ENCODE measurements at places on chromosomes 7 and 10. TPM values are rescaled to one million over a fixed set of nuclear protein-coding genes. Genes with fewer than 3 reads are reported as not detected.

LMTK2 gene
- total RNA-seq: 14.5 TPM

MAD1L1 gene
- 32.3 TPM for total RNA-seq

GRID1 gene
- 0.48 TPM for total RNA-seq

AKR1D1 gene
- not detected for total RNA-seq

DNA sequence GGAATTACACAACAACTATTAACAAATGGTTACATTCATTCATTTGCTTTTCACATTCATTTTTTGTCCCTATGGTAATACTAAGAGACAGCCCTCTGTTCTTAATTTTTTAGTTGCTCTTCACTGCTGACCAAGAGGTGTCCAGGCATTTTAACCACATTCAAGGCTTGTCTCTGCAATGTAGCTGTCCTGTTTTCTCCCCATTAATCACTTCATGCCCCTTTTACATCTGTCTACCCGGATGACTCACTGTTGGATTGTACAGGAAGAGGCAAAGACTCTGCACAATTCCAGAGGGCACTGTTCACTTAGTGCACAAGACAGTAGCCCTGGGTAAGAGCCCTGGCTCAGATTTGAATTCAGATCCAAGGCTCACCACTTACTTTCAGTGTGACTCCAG lies 168.5 kb downstream of the NOC3L start:
- no peaks in the 10 kb centered on the region for H3K36me3 ChIP-seq
- H3K27me3 ChIP-seq: no peaks in the 10 kb centered on the region
- peak overlapping the region; percentile 12 for H3K4me3 ChIP-seq
- DNase-seq: peak; percentile 76
- peak overlapping the region; percentile 33 for H3K27ac ChIP-seq
- peaks cover 21% of the 10 kb centered on the region for H3K4me1 ChIP-seq

DNA sequence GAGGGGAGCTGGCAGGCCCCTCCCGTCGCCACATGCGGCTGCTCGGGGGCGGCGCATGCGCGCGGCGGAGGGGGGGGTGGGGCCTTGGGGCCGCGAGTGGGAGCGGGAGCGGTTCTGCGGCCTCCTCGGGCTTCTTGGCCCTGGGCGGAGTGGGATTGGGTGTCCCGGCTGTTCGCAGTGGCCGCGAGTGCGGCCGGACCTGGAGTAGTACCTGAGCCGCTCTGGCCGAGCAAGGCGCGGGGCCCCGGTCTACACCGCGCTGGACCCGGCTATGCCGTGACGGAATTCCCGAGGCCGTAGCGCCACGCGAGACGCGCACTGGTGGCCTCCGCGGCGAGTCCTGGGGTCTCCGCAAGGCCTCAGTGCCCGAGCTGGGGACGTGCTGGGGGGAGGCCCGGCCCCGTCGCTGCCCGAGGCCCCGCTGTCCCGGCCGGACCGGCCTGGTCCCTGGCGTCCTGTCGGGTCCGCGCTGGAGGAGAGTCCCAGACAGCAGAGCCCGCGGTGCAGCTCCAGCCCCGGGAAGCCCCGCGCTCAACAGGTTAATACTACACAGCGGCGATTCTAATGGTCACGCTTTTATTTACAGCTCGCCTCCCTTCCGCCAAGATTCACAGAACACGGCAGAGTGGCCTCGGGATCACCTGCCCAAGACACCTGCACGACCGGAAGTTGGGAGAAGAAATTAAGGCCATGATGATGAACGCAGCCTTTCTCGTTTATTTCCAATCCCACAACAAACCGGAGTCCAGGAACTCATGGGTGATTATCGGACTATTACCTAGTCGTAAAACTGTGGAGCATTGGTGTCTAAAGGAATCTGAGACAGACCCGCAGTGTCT lies 671 bp upstream of the PAXIP1 start:
- H3K27ac ChIP-seq: peak overlapping the region; percentile 94
- no peaks in the 10 kb centered on the region for H3K27me3 ChIP-seq
- DNase-seq: peak; percentile 46
- peak overlapping the region; percentile 72 for H3K4me3 ChIP-seq
- peaks cover 3% of the 10 kb centered on the region for H3K4me1 ChIP-seq

- no peaks in the 10 kb centered on the region for H3K4me1 ChIP-seq
- H3K27me3 ChIP-seq: no peaks in the 10 kb centered on the region
- no peak for DNase-seq
- no peak overlapping the region for H3K4me3 ChIP-seq
- H3K27ac ChIP-seq: no peak overlapping the region
- H3K36me3 ChIP-seq: no peaks in the 10 kb centered on the region
Measured at GRCh38 chr7:123836656-123837055, 8.3 kb upstream of the HYAL4 start.

GRCh38 chr7:20220293-20220761 lies 3.1 kb upstream of the MACC1 start:
- DNase-seq: no peak
- peak overlapping the region; percentile 87 for H3K27ac ChIP-seq
- peaks cover 37% of the 10 kb centered on the region for H3K4me1 ChIP-seq
- no peaks in the 10 kb centered on the region for H3K27me3 ChIP-seq

DNA sequence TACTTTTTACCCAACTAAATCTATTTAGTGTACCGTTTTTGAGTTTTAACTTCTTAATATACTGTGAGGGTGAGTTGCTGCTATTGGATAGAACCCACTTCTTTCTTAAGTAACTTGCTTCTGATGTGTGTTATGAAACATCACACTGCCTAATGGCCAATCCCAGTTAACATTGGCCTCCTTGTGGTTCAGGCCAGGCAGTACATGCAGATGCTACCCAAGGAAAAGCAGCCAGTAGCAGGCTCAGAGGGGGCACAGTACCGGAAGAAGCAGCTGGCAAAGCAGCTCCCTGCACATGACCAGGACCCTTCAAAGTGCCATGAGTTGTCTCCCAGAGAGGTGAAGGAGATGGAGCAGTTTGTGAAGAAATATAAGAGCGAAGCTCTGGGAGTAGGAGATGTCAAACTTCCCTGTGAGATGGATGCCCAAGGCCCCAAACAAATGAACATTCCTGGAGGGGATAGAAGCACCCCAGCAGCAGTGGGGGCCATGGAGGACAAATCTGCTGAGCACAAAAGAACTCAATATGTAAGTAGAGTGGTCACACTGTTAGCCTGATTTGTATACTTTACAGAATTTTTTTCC lies 39.7 kb downstream of the TES start:
- H3K36me3 ChIP-seq: peaks cover 53% of the 10 kb centered on the region
- H3K4me3 ChIP-seq: no peak overlapping the region
- H3K27ac ChIP-seq: no peak overlapping the region
- no peaks in the 10 kb centered on the region for H3K4me1 ChIP-seq
- no peaks in the 10 kb centered on the region for H3K27me3 ChIP-seq
- peak; percentile 42 for DNase-seq

DNA sequence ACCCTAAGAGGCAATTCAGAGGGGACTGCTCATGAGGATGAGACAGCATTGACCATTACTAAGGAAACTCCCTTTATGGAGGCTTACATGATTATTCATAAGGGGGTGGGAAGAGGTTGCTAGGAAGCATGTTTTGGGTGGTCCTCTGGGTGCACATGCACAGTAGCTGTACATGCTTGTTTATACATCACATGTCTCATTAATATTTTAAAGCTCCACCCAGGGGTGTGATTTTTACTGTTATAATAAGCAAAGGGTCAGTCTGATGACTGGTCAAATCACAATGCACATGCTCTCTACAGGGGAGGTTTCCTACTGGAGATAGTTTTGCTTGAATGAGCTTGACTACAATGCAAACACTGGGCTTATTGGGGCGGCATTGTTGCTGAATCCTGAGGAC lies 23.8 kb upstream of the PPP1R9A start:
- H3K27ac ChIP-seq: no peak overlapping the region
- no peaks in the 10 kb centered on the region for H3K4me1 ChIP-seq
- no peaks in the 10 kb centered on the region for H3K27me3 ChIP-seq
- H3K36me3 ChIP-seq: no peaks in the 10 kb centered on the region
- no peak overlapping the region for H3K4me3 ChIP-seq

DNA sequence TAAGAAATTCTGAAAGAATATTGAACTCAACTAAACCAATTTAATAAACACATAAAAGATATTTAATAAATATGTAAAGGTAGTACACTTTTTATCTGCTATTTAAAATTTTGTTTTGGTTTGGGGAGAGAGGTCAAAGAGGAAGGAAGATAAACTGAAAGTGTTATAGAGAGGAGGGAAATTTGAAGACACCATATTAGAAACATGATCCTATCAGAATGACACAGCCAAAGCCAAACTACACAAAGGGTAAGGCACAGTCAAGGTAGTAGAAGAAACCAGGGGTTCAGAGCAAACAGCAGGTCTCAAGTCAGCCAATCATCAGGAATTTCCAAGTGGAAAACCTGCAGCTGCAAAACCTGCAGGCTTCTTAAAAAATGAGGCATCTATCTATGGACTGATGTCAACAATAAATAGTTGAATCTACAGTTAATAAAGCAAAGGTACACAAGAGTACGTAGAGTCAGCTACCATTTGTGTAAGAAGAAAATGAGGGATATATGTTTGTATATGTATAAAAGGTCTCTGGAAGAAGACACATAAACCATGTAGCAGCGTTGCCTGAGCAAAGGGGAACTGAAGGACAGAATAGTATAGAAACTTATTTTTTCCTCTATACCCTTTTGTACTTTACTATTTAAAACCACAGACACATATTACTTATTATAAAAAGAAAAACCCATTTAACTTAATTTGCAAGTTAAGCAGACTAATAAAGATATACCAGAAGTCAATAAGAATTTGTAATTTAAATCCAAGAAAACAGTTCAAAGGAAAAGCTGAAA lies 10.0 kb downstream of the ZNF800 start:
- H3K4me3 ChIP-seq: no peak overlapping the region
- H3K27me3 ChIP-seq: no peaks in the 10 kb centered on the region
- H3K36me3 ChIP-seq: peaks cover 8% of the 10 kb centered on the region
- H3K27ac ChIP-seq: no peak overlapping the region
- DNase-seq: no peak

DNA sequence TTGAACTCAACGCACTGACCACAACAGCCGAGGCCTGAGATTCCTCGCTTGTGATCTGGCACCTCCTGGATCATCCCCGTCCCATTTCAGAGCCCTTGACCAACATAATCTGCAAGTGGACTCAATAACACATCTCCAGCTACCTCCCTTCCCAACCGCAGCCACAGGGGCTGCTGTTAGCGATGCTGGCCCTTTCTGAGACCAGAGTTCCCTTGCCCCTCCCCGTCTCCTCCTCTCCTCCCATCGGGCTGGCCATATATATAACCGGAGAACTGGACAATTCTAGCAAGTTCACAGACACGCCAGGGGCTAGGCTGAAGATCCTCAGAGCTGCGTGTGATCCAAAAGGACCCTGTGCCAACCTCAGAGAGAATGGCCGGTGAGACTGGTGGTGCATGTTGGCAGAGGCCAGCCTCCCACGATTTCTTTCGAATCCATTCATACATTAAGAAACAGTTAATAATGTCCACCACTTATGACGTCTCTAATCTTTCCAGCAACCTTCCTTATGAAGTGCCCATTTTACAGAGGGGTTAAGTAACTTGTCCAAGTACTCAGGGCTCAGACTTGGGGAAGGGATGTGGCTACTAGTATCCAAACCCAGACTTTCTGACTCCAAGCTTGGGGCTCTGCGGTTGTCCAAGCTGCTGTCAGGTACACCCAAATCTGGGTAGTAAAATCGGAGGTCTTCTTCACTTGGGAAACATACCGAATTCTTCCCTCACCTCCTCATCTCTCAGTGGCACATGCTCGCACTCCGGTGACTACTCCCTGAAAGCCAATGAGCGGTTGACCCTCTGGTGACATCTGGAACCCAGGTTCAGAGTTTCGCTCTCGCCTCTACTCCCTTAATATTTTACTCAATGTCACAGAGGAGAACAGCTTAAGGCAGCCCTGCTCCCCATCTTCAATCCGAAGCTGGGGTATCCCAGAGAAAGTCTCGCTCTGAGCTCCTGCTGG lies 11.2 kb upstream of the FEZF1 start:
- H3K27ac ChIP-seq: no peak overlapping the region
- no peaks in the 10 kb centered on the region for H3K36me3 ChIP-seq
- no peaks in the 10 kb centered on the region for H3K4me1 ChIP-seq

GRCh38 chr7:128202287-128202957 lies 38.7 kb upstream of the LEP start:
- no peaks in the 10 kb centered on the region for H3K36me3 ChIP-seq
- H3K4me1 ChIP-seq: no peaks in the 10 kb centered on the region
- no peak overlapping the region for H3K27ac ChIP-seq
- no peak overlapping the region for H3K4me3 ChIP-seq

DNA sequence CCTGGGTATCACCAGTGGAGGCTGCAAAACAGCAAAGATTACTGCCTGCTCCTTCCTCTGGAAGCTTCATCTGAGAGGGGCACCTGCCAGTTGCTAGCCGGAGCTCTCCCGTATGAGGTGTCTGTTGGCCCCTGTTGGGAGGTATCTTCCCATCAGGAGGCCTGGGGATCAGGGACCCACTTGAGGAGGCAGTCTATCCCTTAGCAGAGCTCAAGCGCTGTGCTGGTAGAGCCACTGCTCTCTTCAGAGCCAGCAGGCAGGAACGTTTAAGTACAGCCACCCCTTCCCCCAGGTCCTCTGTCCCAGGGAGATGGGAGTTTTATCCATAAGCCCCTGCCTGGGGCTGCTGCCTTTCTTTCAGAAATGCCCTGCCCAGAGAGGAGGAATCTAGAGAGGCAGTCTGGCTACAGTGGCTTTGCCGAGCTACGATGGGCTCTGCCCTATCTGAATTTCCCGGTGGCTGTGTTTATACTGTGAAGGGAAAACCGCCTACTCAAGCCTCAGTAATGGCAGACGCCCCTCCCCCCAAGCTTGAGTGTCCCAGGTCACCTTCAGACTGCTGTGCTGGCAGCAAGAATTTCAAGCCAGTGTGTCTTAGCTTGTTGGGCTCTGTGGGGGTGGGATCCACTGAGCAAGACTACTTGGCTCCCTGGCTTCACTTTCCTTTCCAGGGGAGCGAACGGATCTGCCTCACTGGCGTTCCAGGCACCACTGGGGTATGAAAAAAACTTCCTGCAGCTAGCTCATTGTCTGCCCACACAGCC lies 19.6 kb downstream of the SEMA3E start:
- no peak overlapping the region for H3K4me3 ChIP-seq
- no peaks in the 10 kb centered on the region for H3K27me3 ChIP-seq
- H3K4me1 ChIP-seq: no peaks in the 10 kb centered on the region
- no peak overlapping the region for H3K27ac ChIP-seq

DNA sequence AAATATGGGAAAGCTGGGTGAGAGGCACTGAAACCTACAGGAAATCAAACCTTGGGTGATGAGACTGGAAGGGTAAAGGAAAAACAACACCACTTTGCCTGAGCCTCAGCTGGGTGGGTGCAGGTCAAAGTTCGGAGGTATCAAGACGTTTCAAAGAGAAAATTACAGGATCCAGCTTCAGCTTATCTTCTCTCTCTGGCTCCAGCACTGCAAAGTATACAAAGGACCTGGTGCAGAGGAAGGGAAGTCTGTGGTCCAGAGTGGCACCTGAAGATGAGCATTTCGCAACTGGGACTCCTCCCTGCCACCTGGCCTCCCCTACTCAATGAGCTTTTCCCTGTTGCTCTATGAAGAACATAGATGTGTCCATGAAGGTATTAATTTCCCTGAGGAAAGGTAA lies 6.4 kb upstream of the FXYD4 start:
- peaks cover 7% of the 10 kb centered on the region for H3K4me1 ChIP-seq
- no peaks in the 10 kb centered on the region for H3K36me3 ChIP-seq
- no peak for DNase-seq

DNA sequence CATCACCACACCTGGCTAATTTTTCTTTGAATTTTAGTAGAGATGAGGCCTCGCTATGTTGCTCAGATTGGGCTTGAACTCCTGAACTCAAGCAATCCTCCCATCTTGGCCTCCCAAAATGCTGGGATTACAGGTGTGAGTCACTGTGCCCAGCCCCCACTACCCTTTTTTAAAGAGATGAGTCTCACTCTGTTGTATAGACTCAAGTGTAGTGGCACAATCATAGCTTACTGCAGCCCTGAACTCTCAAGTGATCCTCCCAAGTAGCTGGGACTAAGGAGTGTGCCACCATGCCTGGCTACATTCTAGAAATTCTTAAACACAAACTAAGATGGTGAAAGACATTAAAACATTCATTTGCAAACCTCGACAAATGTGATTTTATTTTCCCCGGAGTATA lies 12.6 kb downstream of the SYPL1 start:
- peaks cover 5% of the 10 kb centered on the region for H3K36me3 ChIP-seq
- no peak overlapping the region for H3K4me3 ChIP-seq
- no peak overlapping the region for H3K27ac ChIP-seq
- no peaks in the 10 kb centered on the region for H3K27me3 ChIP-seq
- DNase-seq: no peak
